ENCODE measurements at places on chromosomes 12 and 14. TPM values are rescaled to one million over a fixed set of nuclear protein-coding genes. Genes with fewer than 3 reads are reported as not detected.

The RPS6KL1 gene
- polyA plus RNA-seq, result 0.62 TPM

The HCAR1 gene
- polyA plus RNA-seq, result 0.49 TPM

The RNF212B gene
- 0.94 TPM for polyA plus RNA-seq

The SPX gene
- 8.1 TPM for polyA plus RNA-seq

The TAC3 gene
- 0.65 TPM for polyA plus RNA-seq

The CLECL1 gene
- polyA plus RNA-seq, result 0.35 TPM

The CD4 gene
- 97.8 TPM for polyA plus RNA-seq

- peak overlapping the region; percentile 55 for H3K27ac ChIP-seq
- no peak for DNase-seq
Measured at GRCh38 chr12:110015132-110015531, 15.9 kb downstream of the ANKRD13A start.

GRCh38 chr12:132415327-132416120 is 74.4 kb upstream of the FBRSL1 start:
- H3K4me1 ChIP-seq, result peaks cover 6% of the 10 kb centered on the region
- no peaks in the 10 kb centered on the region for H3K36me3 ChIP-seq
- DNase-seq, result no peak
- no peak overlapping the region for H3K4me3 ChIP-seq
- H3K27ac ChIP-seq, result no peak overlapping the region
- H3K27me3 ChIP-seq, result peaks cover 69% of the 10 kb centered on the region

- DNase-seq, result no peak
- no peaks in the 10 kb centered on the region for H3K4me1 ChIP-seq
- no peak overlapping the region for H3K4me3 ChIP-seq
- peaks cover 18% of the 10 kb centered on the region for H3K27me3 ChIP-seq
Measured at GRCh38 chr14:94677747-94678146, 65.6 kb downstream of the SERPINA3 start.

DNA sequence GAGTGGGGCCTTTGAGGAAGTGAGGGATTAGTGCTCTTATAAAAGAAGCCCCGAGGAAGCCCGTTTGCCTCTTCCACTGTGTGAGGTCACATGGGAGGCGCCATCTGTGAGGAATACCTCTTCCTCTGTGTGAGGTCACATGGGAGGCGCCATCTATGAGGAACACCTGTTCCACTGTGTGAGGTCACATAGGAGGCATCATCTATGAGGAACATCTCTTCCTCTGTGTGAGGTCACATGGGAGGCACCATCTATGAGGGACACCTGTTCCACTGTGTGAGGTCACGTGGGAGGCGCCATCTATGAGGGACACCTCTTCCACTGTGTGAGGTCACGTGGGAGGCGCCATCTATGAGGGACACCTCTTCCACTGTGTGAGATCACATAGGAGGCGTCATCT is 69.7 kb downstream of the SLC24A4 start:
- peak overlapping the region; percentile 71 for H3K27ac ChIP-seq
- no peaks in the 10 kb centered on the region for H3K27me3 ChIP-seq
- DNase-seq, result no peak
- no peak overlapping the region for H3K4me3 ChIP-seq
- no peaks in the 10 kb centered on the region for H3K4me1 ChIP-seq

DNA sequence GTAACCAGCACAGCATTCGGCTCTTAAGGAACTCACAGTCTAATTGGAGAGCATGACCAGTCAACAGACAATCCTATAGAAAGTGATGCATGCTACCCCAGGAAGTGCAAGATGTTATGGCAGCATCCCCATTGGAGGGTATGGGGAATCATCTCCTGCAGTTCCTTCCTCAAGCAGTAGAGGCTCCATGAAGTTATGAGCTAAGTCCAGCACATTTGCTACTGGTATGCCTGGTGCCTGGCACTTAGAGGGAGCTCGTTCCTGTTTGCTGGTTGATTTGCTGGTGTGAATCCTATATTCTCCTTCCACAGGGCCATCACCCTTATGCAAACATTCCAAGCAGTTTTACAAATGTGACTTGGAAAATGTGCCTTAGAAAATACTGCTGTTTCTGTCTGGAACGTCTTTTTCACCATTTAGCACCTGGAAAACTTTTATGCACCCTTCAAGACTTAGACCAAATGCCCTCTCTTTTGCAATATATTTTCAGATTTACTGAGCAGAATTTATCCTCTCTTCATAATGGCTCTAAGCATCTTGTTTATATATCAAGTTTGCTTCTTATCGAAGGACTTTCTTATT is 136.1 kb upstream of the WSCD2 start:
- no peak overlapping the region for H3K4me3 ChIP-seq
- no peak for DNase-seq
- H3K27me3 ChIP-seq, result peaks cover 5% of the 10 kb centered on the region
- H3K4me1 ChIP-seq, result no peaks in the 10 kb centered on the region
- no peak overlapping the region for H3K27ac ChIP-seq

DNA sequence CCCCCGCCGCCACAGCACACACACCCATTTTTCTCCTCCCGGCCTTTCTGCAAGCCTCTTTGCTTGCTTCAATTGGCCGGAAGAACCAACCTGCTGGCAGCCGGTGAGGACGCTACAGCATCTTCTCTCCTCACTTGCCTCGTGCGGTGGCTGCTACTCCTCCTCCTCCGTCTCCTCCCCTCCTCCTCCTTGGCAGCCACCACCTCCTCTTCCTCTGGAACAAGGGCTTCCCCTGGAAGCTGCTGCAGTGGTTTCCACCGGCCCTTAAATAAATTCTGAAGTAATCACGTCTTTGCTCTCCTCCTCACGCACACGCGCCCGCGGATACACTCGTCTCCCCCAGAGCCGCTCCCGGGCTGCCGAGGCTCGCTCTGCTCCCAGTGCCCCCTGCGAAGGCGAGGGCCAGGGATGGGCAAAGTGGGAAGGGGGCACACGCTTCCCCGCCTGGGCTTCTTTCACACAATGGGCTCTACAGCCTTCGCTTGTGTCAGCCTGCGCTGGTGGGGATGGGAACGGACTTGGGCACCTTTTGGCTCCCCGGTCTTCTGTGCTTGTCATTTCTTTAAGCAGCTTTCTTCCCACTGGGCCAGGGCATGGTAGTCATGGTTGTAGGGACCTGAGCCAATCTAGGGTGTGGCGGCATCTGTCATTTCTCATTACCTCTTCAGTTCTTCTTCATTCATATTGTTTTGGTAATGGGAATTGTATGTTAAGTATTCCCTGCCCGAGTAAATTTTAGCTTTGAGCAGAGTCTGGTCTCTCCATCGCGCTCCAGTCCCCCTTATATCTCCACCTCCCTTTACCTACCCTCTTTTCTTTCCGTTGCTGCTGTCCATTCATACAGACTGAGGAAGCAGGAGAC is at the start of gene PPFIA2:
Gene PPFIA2 (minus strand): TSS at position 161 of the 862 bp plus-strand sequence.
- H3K4me1 ChIP-seq, result no peaks in the 10 kb centered on the region
- peaks cover 41% of the 10 kb centered on the region for H3K27me3 ChIP-seq
- no peak within 1 kb of the TSS for H3K27ac ChIP-seq
- peak within 1 kb of the TSS; percentile 28 for H3K4me3 ChIP-seq

DNA sequence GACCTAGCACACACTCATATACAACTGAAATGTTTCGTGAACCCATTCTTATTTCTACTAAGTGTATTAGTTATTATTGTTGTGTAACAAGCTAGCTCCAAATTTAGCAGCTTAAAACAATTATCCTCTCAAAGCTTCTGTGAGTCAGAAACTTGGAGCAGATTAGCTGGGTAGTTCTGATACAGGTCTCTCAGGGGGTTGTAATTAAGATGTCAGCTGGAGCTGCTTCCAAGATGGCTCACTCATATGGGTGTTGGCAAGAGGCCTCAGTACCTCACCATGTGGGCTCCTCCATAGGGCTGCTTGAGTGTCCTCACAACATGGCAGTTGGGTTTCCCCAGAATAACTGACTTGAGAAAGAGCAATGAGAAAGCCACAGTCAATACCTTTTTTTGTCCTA is 9.8 kb downstream of the GPR135 start:
- H3K27ac ChIP-seq, result no peak overlapping the region
- no peaks in the 10 kb centered on the region for H3K27me3 ChIP-seq
- no peak overlapping the region for H3K4me3 ChIP-seq
- H3K4me1 ChIP-seq, result no peaks in the 10 kb centered on the region
- H3K36me3 ChIP-seq, result no peaks in the 10 kb centered on the region

DNA sequence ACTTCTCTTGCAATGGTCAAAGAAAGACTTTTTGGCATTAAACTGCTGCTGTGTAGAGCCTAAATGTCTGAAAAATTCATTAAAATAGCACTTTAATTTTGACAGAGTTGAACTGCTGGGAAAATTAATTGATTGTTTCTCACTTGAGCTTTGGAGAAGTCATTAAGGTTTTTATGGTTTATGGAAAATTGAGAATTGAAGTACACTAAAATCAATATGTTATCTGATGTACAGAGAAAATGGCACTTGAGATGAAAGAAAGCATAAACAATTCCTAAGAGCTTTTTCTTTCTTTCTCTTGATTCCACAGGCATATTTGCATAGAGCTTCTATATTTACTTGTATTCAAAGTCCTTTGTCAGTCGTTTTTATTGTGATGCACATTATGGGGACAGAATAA is 188.5 kb upstream of the CAND1 start:
- H3K36me3 ChIP-seq, result no peaks in the 10 kb centered on the region
- no peaks in the 10 kb centered on the region for H3K4me1 ChIP-seq

GRCh38 chr14:96826818-96827217 is 29.6 kb downstream of the VRK1 start:
- H3K4me3 ChIP-seq, result no peak overlapping the region
- H3K27ac ChIP-seq, result no peak overlapping the region
- H3K4me1 ChIP-seq, result no peaks in the 10 kb centered on the region
- DNase-seq, result no peak
- no peaks in the 10 kb centered on the region for H3K27me3 ChIP-seq

- DNase-seq, result no peak
- H3K4me1 ChIP-seq, result no peaks in the 10 kb centered on the region
- H3K36me3 ChIP-seq, result no peaks in the 10 kb centered on the region
- H3K27me3 ChIP-seq, result no peaks in the 10 kb centered on the region
Measured at GRCh38 chr12:73677520-73678291, 859.9 kb upstream of the ATXN7L3B start.

- no peaks in the 10 kb centered on the region for H3K27me3 ChIP-seq
- H3K4me3 ChIP-seq, result no peak overlapping the region
- no peak for DNase-seq
Measured at GRCh38 chr12:47156167-47156736, 76.5 kb upstream of the AMIGO2 start.

DNA sequence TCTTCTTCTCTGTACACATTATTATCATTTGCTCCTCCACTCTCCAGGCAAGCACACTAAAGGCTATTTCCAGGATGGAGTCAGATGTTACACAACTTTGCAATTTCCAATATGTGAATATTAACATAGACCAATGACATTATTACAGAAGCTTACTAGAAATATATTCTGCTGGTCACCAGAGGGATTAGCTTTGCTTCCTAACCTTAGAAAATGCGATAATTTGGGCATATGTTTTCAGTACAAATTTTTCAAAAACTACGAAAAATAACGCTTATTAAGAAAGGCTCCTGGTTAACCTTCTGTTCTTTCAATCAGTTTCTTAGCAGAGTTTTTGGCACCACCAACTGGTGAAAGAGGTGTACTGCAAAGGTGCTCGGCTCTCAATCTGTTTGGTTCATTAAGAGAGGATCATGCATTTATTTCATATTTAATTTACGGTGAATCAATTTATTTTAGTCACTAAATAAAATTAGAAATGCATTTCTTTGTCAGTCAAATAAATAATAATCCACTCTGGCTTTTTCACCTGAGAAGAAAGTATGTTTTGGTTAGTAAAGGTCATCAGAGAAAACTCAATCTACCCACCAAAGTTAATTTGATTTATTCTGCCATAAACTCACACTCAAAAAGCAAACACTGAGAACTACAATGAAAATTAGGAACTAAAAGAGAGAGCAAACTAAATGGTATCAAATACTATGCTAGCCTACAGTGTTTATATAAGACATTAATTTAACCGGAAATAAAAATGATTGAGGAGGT is 39.2 kb downstream of the EFCAB11 start:
- no peaks in the 10 kb centered on the region for H3K27me3 ChIP-seq
- no peak for DNase-seq
- H3K27ac ChIP-seq, result no peak overlapping the region
- no peak overlapping the region for H3K4me3 ChIP-seq
- H3K36me3 ChIP-seq, result no peaks in the 10 kb centered on the region

DNA sequence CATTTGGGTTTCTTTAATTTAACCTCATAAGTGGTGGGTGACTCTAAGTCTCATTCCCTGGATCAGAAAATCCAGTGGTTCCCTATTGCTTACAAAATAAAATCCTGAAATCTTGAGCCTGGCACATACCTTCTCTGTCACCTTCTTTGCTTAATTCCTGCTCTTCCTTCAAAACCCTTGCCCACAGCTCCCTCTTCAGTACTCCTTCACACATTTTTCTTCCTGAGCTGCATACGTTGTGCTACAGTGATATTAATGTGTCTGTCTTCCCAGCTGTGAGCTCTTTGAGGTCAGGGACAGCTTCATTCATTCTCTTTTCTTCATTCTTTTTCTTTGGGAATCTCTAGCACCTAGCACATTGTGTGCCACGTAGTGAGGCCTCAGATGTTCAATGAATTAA is 9.5 kb downstream of the TSPAN11 start:
- no peaks in the 10 kb centered on the region for H3K27me3 ChIP-seq
- no peak for DNase-seq
- H3K4me3 ChIP-seq, result no peak overlapping the region
- no peak overlapping the region for H3K27ac ChIP-seq
- no peaks in the 10 kb centered on the region for H3K4me1 ChIP-seq

- H3K27ac ChIP-seq, result no peak overlapping the region
- no peak overlapping the region for H3K4me3 ChIP-seq
- DNase-seq, result no peak
- H3K36me3 ChIP-seq, result peaks cover 89% of the 10 kb centered on the region
Measured at GRCh38 chr12:112170376-112170775, 45.0 kb downstream of the TRAFD1 start.

- H3K27me3 ChIP-seq, result no peaks in the 10 kb centered on the region
- H3K27ac ChIP-seq, result no peak overlapping the region
- no peaks in the 10 kb centered on the region for H3K4me1 ChIP-seq
- no peaks in the 10 kb centered on the region for H3K36me3 ChIP-seq
Measured at GRCh38 chr12:20360407-20360806, 7.9 kb upstream of the PDE3A start.

DNA sequence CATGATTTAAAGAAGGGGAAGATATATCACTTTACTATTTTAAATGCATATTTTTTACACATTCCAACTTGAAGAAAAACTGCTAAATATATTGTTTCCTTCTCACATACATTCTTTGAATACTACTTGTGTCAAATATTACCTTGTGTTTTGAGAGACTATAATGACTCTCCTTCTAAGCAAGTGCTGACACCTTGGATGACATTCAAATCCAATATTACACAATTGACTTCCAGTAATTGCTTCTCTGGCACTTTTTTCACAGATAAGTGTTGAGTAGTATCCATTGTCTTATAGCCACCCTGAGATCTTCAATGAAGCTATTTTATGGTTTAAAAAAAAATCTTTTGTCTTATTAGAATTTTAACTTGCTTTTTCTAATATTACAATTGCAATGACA is 61.2 kb upstream of the ST8SIA1 start:
- H3K27me3 ChIP-seq, result no peaks in the 10 kb centered on the region
- H3K27ac ChIP-seq, result no peak overlapping the region
- DNase-seq, result no peak
- no peaks in the 10 kb centered on the region for H3K4me1 ChIP-seq

- H3K4me1 ChIP-seq, result peaks cover 16% of the 10 kb centered on the region
- H3K4me3 ChIP-seq, result no peak overlapping the region
- H3K27me3 ChIP-seq, result no peaks in the 10 kb centered on the region
- no peak overlapping the region for H3K27ac ChIP-seq
- no peaks in the 10 kb centered on the region for H3K36me3 ChIP-seq
Measured at GRCh38 chr14:90518941-90519256, 122.1 kb downstream of the CALM1 start.
